ENCODE measurements at places on chromosomes 3 and 15. TPM values are rescaled to one million over a fixed set of nuclear protein-coding genes. Genes with fewer than 3 reads are reported as not detected.

PARP9 gene
- total RNA-seq = 31.3 TPM

SLC24A5 gene
- total RNA-seq = not detected

SEMA5B gene
- total RNA-seq = 5.3 TPM

SLC15A2 gene
- 3.5 TPM for total RNA-seq

P2RY13 gene
- total RNA-seq = 0.67 TPM

NANOGP8 gene
- 2.0 TPM for total RNA-seq

CASR gene
- 0.17 TPM for total RNA-seq

CCRL2 gene
- 0.94 TPM for total RNA-seq

HGD gene
- total RNA-seq = 36.8 TPM

GOLGA8G gene
- not detected for total RNA-seq

PLSCR2 gene
- not detected for total RNA-seq

SEMA3F gene
- total RNA-seq = 44.2 TPM

DYNC1LI1 gene
- total RNA-seq = 28.5 TPM

SPESP1 gene
- 10.1 TPM for total RNA-seq

ATP8B4 gene
- 24.3 TPM for total RNA-seq

FETUB gene
- not detected for total RNA-seq

USP4 gene
- 32.6 TPM for total RNA-seq

ST8SIA2 gene
- 4.3 TPM for total RNA-seq

ITGB5 gene
- 119 TPM for total RNA-seq

TRANK1 gene
- 12.3 TPM for total RNA-seq

ARL14 gene
- not detected for total RNA-seq

ADGRG7 gene
- not detected for total RNA-seq

SNTN gene
- total RNA-seq = not detected

BSN gene
- 0.56 TPM for total RNA-seq

CHRFAM7A gene
- 4.8 TPM for total RNA-seq

FSD2 gene
- total RNA-seq = 1.6 TPM

BFSP2 gene
- not detected for total RNA-seq

THSD4 gene
- total RNA-seq = 68.5 TPM

GDPGP1 gene
- total RNA-seq = 18.8 TPM

SLC28A2 gene
- total RNA-seq = not detected

ADCY5 gene
- total RNA-seq = 0.78 TPM

TRH gene
- total RNA-seq = not detected

RTP4 gene
- 0.75 TPM for total RNA-seq

SLTM gene
- 129 TPM for total RNA-seq

LRRIQ4 gene
- not detected for total RNA-seq

THRB gene
- total RNA-seq = 11.1 TPM

Data from thyroid gland (tissue), 4 donors.